ENCODE measurements at places on chromosomes 3 and 15. TPM values are rescaled to one million over a fixed set of nuclear protein-coding genes. Genes with fewer than 3 reads are reported as not detected.
A peak's percentile ranks its signal among the peaks of the same experiment; 100 is the strongest.

- no peak for DNase-seq
- H3K27ac ChIP-seq, result no peak overlapping the region
- no peaks in the 10 kb centered on the region for H3K27me3 ChIP-seq
- H3K4me3 ChIP-seq, result no peak overlapping the region
- H3K4me1 ChIP-seq, result no peaks in the 10 kb centered on the region
These were observed 554.5 kb upstream of the TBL1XR1 start for GRCh38 chr3:177751770-177752169.

- H3K4me1 ChIP-seq, result no peaks in the 10 kb centered on the region
- H3K27me3 ChIP-seq, result no peaks in the 10 kb centered on the region
- no peak overlapping the region for H3K27ac ChIP-seq
These were observed 29.7 kb upstream of the HHATL start for GRCh38 chr3:42732196-42732828.

GRCh38 chr3:101848326-101848725 lies 988 bp upstream of the NFKBIZ start:
- DNase-seq, result no peak
- peaks cover 4% of the 10 kb centered on the region for H3K36me3 ChIP-seq
- peak overlapping the region; percentile 99 for H3K27ac ChIP-seq
- H3K27me3 ChIP-seq, result no peaks in the 10 kb centered on the region
- H3K4me1 ChIP-seq, result no peaks in the 10 kb centered on the region
- H3K4me3 ChIP-seq, result peak overlapping the region; percentile 95

GRCh38 chr3:37993820-37994638 lies 3.4 kb downstream of the VILL start:
- H3K36me3 ChIP-seq, result peaks cover 24% of the 10 kb centered on the region
- peak overlapping the region; percentile 91 for H3K27ac ChIP-seq
- H3K27me3 ChIP-seq, result no peaks in the 10 kb centered on the region
- DNase-seq, result peak; percentile 77
- peaks cover 15% of the 10 kb centered on the region for H3K4me1 ChIP-seq

Gene TMC3
- total RNA-seq, result not detected

Gene LTF
- 0.38 TPM for total RNA-seq

GRCh38 chr3:21754839-21755238 lies 3.8 kb upstream of the ZNF385D start:
- H3K27ac ChIP-seq, result no peak overlapping the region
- DNase-seq, result no peak
- H3K36me3 ChIP-seq, result no peaks in the 10 kb centered on the region
- no peak overlapping the region for H3K4me3 ChIP-seq
- H3K27me3 ChIP-seq, result no peaks in the 10 kb centered on the region
- no peaks in the 10 kb centered on the region for H3K4me1 ChIP-seq

GRCh38 chr3:161905520-161906132 lies 409.0 kb downstream of the OTOL1 start:
- H3K27me3 ChIP-seq, result no peaks in the 10 kb centered on the region
- H3K36me3 ChIP-seq, result no peaks in the 10 kb centered on the region
- H3K4me1 ChIP-seq, result no peaks in the 10 kb centered on the region
- DNase-seq, result no peak

Gene SRGAP3
- 22.5 TPM for total RNA-seq

Gene STRA6
- total RNA-seq, result 0.83 TPM

DNA sequence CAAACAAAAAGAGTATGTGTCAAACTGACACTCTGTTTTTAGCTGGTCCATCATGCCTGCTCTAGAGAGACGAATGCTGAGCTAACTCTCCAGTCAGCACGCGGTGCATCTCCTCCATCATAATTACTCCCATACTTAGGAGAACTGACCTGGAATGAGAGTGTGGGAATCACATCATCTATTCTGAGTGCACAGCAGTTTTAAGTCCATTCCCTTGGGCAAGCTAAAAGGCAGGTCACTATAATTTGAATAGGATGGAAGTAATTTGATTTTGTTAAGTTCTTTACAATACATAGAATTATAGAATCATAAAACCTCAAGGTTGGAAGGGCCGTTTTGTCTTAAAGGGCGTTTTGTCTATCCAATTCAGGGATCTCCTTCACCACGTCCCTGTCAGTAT lies 251.6 kb downstream of the XXYLT1 start:
- H3K27me3 ChIP-seq, result no peaks in the 10 kb centered on the region
- no peaks in the 10 kb centered on the region for H3K36me3 ChIP-seq
- no peaks in the 10 kb centered on the region for H3K4me1 ChIP-seq
- no peak overlapping the region for H3K27ac ChIP-seq
- no peak overlapping the region for H3K4me3 ChIP-seq

DNA sequence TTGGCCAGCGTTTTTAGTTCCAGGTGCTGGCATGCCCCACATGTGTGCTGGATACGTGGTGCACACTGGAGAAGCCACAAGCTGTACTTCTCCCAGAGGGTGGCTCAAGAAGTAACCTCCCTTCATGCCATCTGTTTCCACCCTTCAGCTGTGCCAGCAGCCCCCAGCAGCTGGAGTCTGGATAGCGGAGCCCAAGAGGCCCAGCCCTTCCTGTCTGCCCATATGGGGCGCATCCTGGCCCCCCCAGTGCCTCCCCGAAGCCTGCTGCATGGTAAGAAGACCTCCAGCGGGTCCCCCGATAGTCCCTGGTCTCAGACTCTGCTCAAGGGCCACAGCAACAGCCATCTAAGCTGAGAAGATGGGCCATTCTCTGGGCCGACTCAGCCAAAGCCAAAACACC lies 5.8 kb upstream of the MANF start:
- no peaks in the 10 kb centered on the region for H3K27me3 ChIP-seq
- H3K4me1 ChIP-seq, result peaks cover 4% of the 10 kb centered on the region
- H3K4me3 ChIP-seq, result no peak overlapping the region
- DNase-seq, result no peak

Gene ANKDD1A
- total RNA-seq, result 4.2 TPM

- H3K4me3 ChIP-seq, result peak overlapping the region; percentile 83
- peaks cover 6% of the 10 kb centered on the region for H3K4me1 ChIP-seq
- H3K27me3 ChIP-seq, result no peaks in the 10 kb centered on the region
- DNase-seq, result no peak
- peak overlapping the region; percentile 92 for H3K27ac ChIP-seq
- peaks cover 7% of the 10 kb centered on the region for H3K36me3 ChIP-seq
These were observed 1.9 kb downstream of the CBLB start for GRCh38 chr3:105866656-105867653.

- H3K27ac ChIP-seq, result no peak overlapping the region
- no peak overlapping the region for H3K4me3 ChIP-seq
These were observed 1115.0 kb downstream of the IGSF11 start for GRCh38 chr3:117919621-117920020.

- no peak overlapping the region for H3K4me3 ChIP-seq
- no peaks in the 10 kb centered on the region for H3K27me3 ChIP-seq
- no peaks in the 10 kb centered on the region for H3K4me1 ChIP-seq
These were observed 151.1 kb downstream of the ADAMTS17 start for GRCh38 chr15:100190675-100191074.

GRCh38 chr3:32224016-32224516 lies 14.4 kb upstream of the CMTM8 start:
- H3K4me3 ChIP-seq, result no peak overlapping the region
- H3K36me3 ChIP-seq, result no peaks in the 10 kb centered on the region
- H3K27me3 ChIP-seq, result no peaks in the 10 kb centered on the region
- DNase-seq, result no peak
- H3K27ac ChIP-seq, result no peak overlapping the region

GRCh38 chr3:112560307-112560706 lies 1.5 kb downstream of the ATG3 start:
- no peak for DNase-seq
- peaks cover 7% of the 10 kb centered on the region for H3K36me3 ChIP-seq
- H3K27me3 ChIP-seq, result no peaks in the 10 kb centered on the region
- no peak overlapping the region for H3K4me3 ChIP-seq
- no peaks in the 10 kb centered on the region for H3K4me1 ChIP-seq

- no peaks in the 10 kb centered on the region for H3K4me1 ChIP-seq
- H3K4me3 ChIP-seq, result no peak overlapping the region
- H3K27me3 ChIP-seq, result no peaks in the 10 kb centered on the region
- no peaks in the 10 kb centered on the region for H3K36me3 ChIP-seq
- H3K27ac ChIP-seq, result no peak overlapping the region
- no peak for DNase-seq
These were observed 129.0 kb downstream of the RPL22L1 start for GRCh38 chr3:170740726-170741591.

GRCh38 chr3:23446301-23446700 lies 243.2 kb downstream of the UBE2E2 start:
- H3K4me3 ChIP-seq, result no peak overlapping the region
- H3K27me3 ChIP-seq, result no peaks in the 10 kb centered on the region
- no peak for DNase-seq
- H3K4me1 ChIP-seq, result no peaks in the 10 kb centered on the region
- no peak overlapping the region for H3K27ac ChIP-seq
- H3K36me3 ChIP-seq, result no peaks in the 10 kb centered on the region

DNA sequence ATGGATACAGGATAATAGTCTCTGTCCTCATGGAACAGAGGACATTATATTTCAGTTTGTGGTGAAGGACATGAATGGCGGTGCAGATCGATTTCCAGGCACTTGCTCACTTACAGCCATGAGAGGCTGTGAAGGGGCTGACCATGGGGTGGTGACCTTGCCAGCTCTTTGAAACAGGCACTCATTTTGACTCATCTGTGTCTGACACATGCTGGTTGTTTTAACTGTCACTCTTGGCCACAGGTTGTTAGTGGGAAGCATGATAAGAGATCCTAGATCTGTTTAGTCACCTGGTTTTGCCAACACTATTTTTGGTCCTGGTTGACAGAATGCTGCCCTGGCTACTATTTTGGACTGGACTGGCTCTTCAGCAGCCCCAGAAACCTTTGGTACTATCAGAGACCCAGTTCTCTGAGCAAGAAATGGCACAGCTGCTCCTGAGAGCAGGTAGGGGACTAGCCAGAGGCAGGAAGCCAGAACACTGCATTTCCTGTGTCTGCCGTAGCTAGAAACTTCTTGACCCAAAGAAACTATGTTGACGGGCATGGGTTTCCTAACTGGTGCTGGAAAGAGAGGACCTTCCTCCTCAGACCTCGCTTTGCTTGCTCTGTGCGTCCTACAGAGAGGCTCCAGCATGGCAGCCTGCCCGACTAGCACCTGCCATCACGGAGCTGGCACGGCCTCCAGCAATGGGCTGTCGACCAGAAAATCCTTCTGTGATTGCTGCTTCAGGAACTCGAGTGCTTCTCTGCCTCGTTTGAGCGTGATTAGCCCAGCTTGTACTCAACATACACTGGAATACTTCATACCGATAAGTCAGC lies 6.3 kb downstream of the PXYLP1 start:
- no peak overlapping the region for H3K4me3 ChIP-seq
- no peaks in the 10 kb centered on the region for H3K4me1 ChIP-seq
- no peaks in the 10 kb centered on the region for H3K27me3 ChIP-seq
- H3K27ac ChIP-seq, result no peak overlapping the region
- no peaks in the 10 kb centered on the region for H3K36me3 ChIP-seq

DNA sequence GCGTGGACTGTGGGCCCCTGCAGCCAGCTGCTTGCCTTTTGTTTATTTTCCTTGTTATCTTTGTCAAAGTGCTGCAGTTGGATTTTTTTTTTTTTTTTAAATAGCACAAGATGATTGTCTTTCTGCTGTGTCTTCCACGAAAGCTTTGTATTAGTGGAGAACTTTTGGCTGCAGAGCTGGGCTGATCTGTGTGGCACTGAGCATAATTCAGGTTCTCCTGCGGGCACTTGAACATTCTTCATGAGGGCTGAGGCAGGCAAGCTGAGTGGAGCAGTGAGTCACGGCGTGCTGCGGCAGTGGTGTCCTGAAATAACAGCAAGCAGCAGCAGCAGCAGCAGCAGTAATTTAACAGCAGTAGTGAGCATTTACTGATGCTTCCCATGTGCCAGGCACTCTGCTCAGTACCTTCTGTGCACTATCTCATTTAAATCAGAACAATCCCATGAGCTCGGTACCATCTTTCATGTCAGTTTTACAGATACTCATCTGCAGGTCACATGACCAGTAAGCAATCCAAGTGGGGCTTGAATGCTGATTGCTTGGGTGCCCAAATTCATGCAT lies 45.8 kb downstream of the MITF start:
- no peaks in the 10 kb centered on the region for H3K4me1 ChIP-seq
- no peak overlapping the region for H3K4me3 ChIP-seq
- no peak overlapping the region for H3K27ac ChIP-seq
- H3K36me3 ChIP-seq, result no peaks in the 10 kb centered on the region
- no peaks in the 10 kb centered on the region for H3K27me3 ChIP-seq
- DNase-seq, result no peak

Gene NISCH
- total RNA-seq, result 133 TPM

Gene TIGIT
- total RNA-seq, result not detected

DNA sequence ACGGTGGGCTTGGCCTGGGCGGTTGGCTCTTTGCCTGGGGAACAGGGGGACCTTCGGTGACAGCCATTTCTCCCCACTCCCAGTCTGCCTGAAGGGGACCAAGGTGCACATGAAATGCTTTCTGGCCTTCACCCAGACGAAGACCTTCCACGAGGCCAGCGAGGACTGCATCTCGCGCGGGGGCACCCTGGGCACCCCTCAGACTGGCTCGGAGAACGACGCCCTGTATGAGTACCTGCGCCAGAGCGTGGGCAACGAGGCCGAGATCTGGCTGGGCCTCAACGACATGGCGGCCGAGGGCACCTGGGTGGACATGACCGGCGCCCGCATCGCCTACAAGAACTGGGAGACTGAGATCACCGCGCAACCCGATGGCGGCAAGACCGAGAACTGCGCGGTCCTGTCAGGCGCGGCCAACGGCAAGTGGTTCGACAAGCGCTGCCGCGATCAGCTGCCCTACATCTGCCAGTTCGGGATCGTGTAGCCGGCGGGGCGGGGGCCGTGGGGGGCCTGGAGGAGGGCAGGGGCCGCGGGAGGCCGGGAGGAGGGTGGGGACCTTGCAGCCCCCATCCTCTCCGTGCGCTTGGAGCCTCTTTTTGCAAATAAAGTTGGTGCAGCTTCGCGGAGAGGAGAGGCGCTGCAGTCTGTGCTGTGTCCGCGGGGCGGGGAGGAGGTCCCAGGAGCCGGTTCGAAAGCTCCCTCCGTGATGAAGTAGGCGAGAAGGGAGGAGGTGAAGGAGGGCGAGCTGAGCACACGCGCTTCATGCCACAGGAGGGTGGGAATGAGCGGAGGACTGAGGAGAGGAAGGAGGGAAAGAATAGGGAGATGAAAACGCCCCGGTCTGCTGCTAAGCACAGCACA lies 9.6 kb downstream of the CLEC3B start:
- no peaks in the 10 kb centered on the region for H3K27me3 ChIP-seq
- DNase-seq, result no peak
- H3K36me3 ChIP-seq, result no peaks in the 10 kb centered on the region
- H3K4me1 ChIP-seq, result peaks cover 10% of the 10 kb centered on the region

DNA sequence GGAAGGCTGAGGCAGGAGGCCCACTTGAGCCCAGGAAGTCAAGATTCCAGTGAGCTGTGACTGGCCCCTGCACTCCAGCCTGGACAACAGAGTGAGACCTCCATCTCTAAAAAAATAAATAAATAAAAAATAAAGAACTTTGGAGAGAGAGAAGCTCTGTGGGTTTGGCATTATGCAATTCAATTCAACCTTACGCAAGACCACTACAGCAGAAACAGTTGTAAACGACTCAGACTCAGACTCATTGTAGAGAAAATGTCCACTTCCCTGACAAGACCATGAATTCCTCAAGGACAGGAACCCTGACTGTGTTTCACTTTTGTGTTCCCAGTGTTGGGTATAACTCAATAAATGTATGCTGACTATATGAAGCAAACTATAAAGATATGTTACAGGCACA lies 90.3 kb upstream of the C3orf80 start:
- H3K4me3 ChIP-seq, result no peak overlapping the region
- no peaks in the 10 kb centered on the region for H3K4me1 ChIP-seq
- DNase-seq, result no peak

Gene VGLL3
- total RNA-seq, result 5.0 TPM

Gene GUCA1C
- not detected for total RNA-seq

- no peaks in the 10 kb centered on the region for H3K27me3 ChIP-seq
- H3K27ac ChIP-seq, result no peak overlapping the region
- no peak for DNase-seq
These were observed 412.7 kb downstream of the ERC2 start for GRCh38 chr3:56055546-56055945.

Gene NOX5
- total RNA-seq, result 0.13 TPM

Gene ECE2
- not detected for total RNA-seq

- H3K4me3 ChIP-seq, result no peak overlapping the region
- H3K27me3 ChIP-seq, result no peaks in the 10 kb centered on the region
- H3K27ac ChIP-seq, result no peak overlapping the region
These were observed 129.8 kb downstream of the TMEM108 start for GRCh38 chr3:133168025-133168401.
